ENCODE measurements at places on chromosomes 4 and X.

GRCh38 chr4:6054162-6054922 lies 36.1 kb upstream of the C4orf50 start:
- no peak for DNase-seq

DNA sequence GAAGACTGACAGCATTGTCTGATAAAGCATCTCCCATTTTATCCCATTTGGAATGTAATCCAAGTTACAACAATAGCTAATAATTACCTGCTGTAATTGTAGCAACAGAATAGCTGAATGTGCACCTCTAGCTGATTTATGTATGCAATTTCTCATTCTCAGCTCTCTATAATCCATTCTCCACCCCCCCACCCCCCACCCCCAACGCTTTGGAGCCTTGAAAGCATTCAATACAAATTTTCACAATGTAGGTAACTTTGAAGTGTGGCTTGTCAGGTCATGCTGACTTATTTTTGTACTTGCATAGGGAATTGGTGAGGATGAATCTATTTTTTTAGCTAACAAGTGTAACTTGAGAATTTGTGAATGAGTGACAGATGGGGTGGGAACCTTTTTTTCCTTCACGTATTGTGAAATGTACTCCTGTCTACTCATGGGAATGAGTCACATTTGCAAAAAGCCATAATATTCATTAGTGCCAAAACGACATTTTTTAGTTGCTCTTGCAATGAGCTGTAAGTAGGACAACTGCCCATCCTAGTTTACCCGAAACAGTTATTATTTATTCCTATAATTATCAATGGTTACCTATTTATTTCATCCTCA lies 159.3 kb downstream of the PALLD start:
- peak; percentile 77 for DNase-seq

DNA sequence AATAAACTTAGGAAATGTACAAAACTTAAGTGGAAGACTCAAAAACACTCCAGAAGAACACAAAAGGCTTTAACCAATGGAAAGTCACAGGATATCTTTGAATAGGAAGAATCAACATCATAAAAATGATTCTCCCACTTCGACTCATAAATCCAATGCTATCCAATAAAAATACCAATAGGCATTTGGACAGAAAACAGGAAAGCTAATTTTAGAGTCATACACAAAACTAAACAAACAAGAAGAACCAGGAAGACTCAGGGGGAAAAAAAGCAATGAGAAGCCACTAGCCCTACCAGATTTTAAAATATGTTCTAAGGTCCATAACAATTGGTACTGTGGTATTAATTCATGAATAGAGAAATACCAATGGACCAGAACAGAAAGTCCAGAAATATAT lies 28.2 kb downstream of the SLC9A7 start:
- peak; percentile 2 for DNase-seq

- no peak for DNase-seq
Observed at GRCh38 chr4:105174098-105174497, 27.4 kb downstream of the TET2 start.

- DNase-seq = peak; percentile 90
Observed at GRCh38 chr4:88623097-88623496, 30.8 kb downstream of the HERC3 start.

GRCh38 chr4:4472344-4472958 lies 69.4 kb downstream of the STX18 start:
- DNase-seq = no peak

- no peak for DNase-seq
Observed at GRCh38 chrX:153509592-153509991, 7.8 kb upstream of the ATP2B3 start.

GRCh38 chr4:43682551-43682950 lies 766.1 kb downstream of the KCTD8 start:
- no peak for DNase-seq

- no peak for DNase-seq
Observed at GRCh38 chrX:52031371-52031770, 37.6 kb downstream of the MAGED4B start.

DNA sequence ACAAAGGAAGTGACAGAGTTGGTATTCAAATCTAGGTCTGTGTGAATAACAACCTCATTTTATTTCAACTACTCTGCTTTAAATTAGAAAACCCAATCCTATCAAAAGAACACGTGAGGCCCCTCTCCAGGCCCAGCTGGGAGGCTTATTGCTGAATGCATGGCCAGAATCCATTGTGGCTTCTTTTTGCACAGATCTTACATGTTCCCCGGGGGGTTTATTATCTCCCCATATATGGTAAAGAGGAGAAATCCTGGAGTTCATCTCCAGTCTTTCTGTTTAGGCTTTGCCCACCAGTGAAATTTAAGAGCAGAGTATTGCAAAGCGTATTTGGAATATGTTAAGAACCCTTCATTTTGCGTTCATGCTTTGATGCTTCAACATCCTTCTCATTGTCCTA lies 655.6 kb downstream of the IL1RAPL1 start:
- no peak for DNase-seq

GRCh38 chr4:84966382-84967242 lies at the start of gene WDFY3:
Gene WDFY3 (minus strand): TSS chr4:84966690. CDS start chr4:84860591, 106,099 bp downstream.
- DNase-seq = peak; percentile 84

DNA sequence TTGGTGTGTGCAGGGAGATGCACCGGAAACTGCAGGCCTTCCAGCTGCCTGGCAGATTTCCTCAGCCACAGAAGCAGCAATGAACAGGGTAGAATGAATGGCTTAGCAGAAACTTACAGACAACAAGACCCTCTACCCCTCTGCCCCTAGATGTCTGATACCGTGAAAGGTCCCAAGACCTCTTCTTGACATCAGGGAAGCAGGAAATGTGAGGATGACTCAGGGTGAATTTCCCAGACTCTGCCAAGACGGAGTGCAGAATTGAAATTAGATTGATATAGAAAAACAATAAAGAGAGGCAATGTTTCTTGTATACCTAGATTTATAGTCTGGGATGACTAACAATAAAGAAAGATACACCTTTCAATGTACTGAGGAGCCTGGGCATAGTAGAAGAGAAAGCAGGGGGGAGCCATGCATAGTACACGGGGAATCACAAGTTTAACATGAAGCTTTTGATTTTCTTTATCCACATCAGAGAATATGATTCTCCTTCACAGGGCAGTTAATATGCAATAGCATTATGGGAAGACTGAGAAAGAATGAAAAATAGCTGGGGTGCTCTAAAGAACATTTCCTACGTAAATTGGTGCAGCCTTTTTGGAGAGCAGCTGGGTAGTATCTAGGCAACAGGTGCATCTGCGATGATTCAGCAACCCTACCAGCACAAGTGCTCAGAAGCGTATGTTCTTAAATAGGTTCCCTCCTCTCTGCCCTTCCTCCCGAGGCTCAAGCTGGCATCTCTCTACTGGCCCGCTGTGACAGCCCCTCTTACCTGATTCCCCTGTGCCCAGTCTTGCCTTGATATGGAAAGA lies 18.3 kb upstream of the CXCR3 start:
- no peak for DNase-seq

GRCh38 chrX:13397878-13398818 lies 78.3 kb upstream of the ATXN3L start:
- DNase-seq = peak; percentile 97

GRCh38 chr4:146154057-146154456 lies 21.5 kb upstream of the LSM6 start:
- DNase-seq = no peak

- no peak for DNase-seq
Observed at GRCh38 chr4:168655182-168655581, 158.3 kb downstream of the PALLD start.

DNA sequence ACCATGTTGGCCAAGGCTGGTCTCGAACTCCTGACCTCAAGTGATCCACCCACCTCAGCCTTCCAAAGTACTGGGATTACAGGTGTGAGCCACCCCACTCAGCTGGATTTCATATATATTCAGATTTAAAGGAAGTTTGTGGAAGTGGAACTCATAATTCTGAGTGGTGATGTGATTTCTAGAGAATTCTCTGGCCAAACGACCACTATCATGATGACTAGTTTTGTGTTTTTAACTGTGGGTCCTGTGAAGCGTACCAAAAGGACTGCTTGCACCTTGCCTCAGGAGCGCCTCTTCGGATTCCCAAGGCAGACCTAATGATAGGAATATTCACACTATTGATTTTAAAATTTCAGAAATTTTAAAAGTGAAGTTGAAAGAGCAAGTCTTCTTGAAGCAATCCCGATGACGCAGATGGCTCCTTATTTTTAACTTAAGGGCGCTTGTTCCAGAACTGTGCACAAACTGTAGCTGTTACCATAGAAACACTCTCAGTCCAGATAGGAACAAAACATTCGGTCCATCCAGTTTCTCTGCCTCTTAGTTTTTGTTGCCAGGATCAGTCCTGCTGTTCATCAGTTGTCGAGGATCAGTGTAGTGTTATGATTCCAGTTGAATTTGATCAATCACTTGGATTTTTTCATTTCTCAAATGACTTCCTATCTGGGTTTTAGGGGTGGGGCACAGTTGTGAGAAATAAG lies 51.7 kb upstream of the CLCN4 start:
- no peak for DNase-seq

DNA sequence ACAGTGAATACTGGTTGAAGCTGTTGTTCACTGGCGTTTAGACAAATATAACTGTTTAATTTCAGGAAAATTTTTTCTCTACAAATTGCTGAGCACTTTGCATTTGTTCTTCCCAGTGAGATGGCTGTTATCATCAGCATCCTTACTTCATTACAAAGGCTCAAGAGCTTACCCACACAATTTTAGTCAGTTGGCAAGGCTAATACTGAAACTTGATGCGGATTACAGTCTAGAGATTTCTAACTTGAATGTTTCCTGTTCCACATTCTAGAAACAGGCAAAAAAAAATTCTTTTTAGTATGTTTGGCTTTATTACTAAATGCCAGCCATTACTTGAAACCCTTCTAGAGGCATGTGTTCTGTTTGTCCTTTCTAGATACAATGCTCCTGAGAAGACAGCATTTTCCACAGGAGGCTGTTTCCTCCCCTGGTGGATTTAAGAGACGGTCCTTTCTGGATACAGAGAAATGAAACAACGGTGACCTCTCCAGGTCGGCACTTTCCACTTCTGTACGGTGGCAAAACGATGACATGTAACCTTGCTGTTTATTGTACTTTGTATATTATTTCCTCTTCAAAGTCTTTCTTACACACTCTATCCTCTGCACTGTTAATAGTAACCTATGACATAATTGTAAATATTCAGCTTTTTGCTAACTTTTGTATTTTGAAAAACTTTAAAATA lies 80.9 kb downstream of the RFC1 start:
- DNase-seq = no peak

- no peak for DNase-seq
Observed at GRCh38 chr4:120839334-120839973, 83.1 kb downstream of the PRDM5 start.

DNA sequence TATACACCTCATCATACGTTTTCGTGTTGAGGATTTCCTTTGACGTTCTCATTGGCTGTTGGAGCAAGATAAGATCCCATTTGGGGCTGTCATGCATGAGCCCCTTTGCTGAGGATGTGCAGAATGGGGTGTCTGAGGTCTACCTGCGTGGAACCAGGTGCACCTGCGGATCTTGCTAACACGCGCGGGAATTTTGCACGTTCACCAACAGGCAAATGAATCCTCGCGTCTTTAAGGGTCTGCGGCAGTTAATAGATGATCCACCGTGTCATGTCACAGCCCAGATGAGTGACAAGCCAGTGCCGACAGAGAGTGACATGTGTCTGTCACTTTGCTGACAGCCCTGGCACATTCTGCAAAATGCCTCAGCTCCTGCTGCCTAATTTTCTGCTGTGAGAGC lies 56.3 kb upstream of the SHOX start:
- no peak for DNase-seq

- DNase-seq = no peak
Observed at GRCh38 chrX:9285342-9285771, 179.5 kb upstream of the TBL1X start.

DNA sequence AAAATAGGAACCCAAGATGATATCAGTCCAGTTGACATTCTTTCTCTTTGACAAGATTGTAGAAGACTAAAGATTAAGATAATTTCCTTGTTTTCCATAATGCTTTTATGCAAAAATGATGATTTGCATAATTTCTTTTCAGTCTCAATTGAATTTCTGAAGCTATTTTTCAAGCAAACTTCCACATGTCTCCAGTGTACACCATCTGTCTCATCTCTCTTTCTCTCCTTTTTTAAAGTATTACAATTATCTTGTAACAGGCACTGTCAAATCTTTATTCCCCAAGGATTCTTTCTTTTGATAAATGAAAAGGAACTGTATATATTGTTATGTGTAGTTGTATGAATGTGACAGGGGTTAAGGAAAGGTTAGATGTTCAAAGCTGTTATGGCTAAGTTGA lies 7.9 kb upstream of the SH3RF1 start:
- no peak for DNase-seq

- DNase-seq = no peak
Observed at GRCh38 chrX:131359611-131360010, 70.5 kb upstream of the IGSF1 start.

DNA sequence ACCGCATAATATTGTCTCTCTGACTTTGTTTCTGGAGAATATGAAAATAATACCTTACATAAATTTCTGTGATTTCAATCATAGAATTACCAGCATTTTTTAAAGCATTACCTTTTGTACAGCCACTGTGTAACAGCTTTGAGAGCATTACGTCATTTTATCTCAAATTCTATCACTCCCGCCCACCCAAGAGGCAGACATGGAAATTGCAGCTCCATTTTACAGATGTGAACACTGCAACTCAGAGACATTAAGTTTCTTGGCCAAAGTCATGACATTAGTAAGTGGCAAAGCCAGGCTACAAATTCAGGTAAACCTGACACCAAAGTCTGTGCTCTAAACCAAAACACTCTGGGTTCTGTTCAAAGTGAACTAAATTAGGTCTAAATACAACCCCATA lies 33.6 kb upstream of the KDR start:
- DNase-seq = no peak

GRCh38 chr4:144754562-144755410 lies 108.8 kb downstream of the HHIP start:
- no peak for DNase-seq

GRCh38 chrX:110156167-110156754 lies 153.3 kb downstream of the TMEM164 start:
- no peak for DNase-seq

DNA sequence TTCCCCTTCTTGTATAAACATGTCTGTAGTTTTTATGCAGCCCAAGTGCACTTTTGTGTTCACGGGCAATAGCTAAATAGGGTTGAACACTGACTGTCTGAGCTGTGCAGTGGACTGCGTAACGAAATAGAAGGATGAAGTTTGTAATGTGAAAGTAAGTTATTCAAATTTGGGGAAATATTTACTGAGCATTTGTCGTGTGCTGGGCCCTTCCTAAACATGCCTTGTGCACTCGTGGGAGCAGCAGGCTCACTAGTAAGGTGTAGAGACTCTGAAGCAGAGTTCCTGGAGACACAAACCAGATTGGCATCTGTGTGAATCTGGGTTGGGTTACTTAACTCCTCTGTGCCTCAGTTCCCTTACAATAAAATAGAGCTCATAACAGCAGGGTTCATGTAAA lies 51.7 kb upstream of the C1QTNF7 start:
- DNase-seq = no peak

GRCh38 chrX:115333446-115333845 lies 43.9 kb downstream of the LUZP4 start:
- no peak for DNase-seq

DNA sequence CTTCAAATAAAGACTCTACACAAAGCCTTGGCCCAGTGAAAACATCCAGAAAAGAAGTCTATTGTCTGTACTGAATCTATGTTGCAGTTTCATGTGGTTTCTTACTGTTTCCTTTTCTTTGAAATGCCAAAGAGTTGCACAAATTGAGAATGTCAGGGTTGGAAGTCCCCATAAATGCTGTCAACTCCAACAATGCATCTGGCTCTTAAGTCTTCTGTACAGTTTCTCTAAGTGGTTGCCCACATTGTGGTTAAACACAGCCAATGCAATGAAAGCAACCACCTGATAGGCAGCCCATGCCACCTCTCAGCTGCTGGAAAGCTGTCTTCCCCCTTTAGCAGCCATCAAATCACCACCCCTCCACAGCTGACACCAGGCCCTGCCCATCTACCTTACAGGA lies 67.2 kb upstream of the C1GALT1C1 start:
- no peak for DNase-seq

All from HCEC 1CT (cell line).